ENCODE measurements at places on chromosomes 6 and 20.

DNA sequence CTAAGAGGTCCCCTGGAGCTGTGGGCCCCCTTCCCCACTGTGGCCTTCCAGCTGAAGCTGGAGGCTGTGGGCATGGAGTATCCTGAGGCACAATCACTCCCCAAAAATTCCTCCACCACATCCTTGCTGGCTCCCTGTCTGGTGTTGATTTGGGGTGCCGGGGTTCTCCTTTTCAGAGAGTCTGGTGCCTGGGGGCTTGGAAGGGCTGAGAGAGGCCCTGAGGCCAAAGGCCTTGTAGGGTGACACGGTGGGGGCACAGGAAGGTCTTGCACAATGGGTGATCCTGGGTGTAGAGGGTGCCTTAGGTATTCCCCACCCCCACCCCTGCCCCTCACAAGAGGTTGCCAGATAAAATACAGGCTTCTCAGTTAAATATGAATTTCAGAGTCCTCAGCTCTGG is 33.2 kb upstream of the VEGFA start:
- no peak for DNase-seq

- no peak for DNase-seq
Measured at GRCh38 chr6:144008120-144008811, at the start of gene PLAGL1. Gene PLAGL1, minus strand, starts transcription at chr6:144008259. Its CDS starts 60,123 bp downstream, at chr6:143948136.

- DNase-seq = no peak
Measured at GRCh38 chr6:3782876-3783832, 31.6 kb upstream of the PXDC1 start.

DNA sequence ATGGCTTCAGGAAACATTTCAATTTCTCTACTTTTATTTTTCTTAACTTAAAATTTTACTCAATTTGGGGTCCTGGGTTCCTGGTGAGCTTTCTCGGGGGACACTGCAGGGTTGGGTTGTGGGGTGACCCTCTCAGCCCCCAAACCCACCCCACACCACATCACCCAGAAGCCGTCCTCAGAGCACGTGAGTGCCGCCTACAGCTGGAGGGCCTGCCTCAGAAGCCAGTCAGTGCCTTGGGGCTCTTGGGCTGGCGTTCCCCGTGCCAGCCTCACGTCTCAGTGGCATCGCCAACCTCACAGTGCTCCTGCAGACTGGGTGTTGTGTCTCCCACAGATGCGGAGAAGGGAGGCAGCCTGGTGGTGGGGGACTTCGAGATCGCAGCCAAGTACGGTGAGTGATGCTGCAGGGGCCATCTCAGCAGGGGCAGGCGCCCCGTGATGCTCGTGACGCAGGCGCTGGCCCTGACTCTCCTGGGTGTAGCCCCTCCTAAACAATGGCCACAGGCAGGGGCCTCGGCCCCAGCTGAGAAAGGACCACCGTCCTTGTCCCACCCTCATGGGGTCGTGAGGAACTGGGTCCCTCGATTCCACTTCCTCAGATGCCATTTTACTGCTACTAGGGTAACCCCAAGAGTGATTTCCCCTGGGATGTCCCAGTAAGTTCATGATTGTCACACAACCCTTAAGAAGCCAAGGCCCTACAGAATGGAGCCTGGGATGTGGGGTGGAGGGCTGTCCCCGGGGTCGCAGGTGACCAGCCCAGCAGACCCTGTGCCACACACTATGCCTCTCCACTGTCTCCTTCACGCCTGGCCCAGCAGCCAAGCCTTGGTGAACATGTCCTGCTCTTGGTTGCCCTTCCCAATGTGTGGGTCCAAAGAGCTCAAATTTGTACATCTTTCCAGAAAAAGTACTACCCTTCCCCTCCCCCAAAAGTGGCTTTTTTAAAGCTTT is 23.8 kb upstream of the PYGB start:
- no peak for DNase-seq

DNA sequence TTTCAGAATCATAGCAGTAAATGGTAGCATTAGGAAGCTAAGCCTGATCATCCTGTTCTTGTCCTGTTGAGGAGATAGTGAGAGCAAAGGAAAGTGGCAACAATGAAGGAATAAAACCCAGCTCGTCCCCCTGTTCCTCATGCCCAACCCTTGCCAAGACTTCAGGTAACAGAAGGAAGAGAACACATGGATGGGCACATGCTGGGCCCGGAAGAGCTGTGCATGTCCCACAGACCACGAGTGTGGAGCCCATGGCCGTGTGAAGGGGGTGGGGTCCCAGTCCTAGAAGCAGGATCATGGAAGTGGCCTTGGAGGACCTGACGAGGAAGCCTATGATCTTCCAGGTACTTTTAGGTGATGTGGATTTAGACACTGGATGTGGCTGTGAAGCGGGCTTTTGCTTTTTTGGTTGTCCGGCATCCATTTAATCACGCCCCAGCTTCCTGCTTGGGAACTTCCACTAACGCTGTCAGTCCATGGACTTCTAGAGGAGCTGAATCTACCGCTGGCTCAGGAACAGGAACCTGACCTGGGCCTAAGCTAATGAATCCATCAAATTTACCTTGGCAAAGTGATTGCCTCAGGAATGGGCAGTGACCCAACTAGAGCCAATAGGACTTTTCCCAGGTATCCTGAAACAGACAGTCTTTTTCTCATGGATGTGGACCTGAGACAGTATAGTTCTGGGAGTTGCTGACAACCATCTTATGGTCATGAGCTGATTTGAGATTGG is 79.3 kb upstream of the ARMC2 start:
- DNase-seq = no peak

DNA sequence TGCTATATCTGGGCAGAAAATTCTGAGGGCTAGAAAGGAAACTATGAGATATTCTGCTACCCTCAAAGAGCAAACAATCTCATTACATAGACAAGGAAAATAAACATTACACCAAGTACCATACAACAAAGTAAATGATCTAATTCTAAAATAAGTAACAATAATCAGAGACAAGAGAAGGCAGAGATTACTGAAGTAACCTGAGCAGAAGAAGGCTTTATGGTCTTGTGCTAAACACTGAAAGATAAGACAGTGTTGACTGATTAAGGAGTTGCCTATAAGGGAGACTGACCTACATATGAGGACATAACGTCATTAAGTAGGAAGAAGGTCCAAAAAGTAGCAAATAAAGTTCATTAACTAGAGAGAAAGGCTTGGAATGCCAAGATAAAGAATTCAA is 134.2 kb downstream of the MTFR2 start:
- no peak for DNase-seq

- no peak for DNase-seq
Measured at GRCh38 chr6:107114213-107114925, 946 bp downstream of the BEND3 start.

DNA sequence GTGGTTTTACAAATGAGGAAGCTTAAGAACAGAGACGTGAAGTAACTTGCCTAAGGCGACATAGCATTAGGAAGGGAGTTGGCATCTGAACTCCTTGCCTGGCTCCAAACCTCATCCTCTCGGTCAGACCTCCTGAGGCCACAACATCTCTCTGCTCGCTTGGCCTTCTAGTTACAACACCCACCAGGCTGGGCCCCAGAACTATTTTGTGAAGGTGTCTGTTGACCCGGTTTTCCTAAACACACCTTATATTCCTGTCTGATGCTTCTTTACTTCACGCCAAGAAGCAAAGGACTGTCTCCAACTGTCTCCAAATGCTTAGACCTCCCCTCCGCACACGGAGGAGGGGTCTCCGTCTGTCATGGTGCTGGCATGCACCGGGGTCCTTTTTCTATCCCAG is 326.6 kb downstream of the THBS2 start:
- no peak for DNase-seq

DNA sequence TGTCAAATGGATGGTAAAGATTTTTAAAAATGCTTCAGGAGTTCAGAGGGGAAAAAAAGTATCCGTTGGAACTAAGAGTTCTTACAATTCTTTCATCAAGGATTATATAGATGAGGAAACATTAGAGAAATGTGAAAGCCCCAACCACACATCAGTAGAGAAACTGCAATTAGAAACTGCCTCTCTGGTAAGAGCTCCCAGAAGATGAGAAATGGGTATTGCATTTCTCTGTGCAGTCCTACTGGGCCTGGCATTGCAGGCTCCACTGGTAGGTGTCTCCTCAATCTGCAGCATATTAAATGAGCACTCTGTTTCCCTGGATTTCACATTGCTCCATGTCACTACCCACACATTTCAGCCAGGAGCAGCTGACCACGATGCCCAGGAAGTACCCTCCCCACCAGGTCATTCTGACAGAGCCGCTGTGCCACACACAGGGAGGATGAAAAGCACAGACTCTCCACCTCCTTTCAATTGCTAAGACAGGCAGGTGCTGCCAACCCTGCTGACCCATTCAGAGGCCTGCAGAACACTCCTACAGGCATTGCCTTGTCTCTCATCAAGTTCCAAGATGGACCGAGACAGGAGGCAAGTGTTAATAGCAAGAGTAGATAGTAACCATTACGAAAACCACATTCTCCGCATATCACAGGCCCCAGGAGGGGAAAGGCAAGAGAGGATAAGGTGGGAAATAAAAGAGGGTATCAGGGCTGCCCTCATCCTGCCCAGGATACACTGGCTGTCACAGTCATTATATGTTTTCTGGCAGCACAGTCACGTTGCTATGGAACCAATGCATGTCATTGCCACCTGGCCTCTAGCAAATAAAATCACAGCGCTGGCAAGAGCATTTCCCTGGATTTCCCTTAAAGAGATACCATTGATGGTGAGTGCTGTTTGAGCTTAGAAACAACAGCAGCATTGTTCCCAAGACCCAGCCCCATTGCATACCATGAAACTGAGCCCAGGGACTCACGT is 241.7 kb downstream of the ATXN1 start:
- no peak for DNase-seq

DNA sequence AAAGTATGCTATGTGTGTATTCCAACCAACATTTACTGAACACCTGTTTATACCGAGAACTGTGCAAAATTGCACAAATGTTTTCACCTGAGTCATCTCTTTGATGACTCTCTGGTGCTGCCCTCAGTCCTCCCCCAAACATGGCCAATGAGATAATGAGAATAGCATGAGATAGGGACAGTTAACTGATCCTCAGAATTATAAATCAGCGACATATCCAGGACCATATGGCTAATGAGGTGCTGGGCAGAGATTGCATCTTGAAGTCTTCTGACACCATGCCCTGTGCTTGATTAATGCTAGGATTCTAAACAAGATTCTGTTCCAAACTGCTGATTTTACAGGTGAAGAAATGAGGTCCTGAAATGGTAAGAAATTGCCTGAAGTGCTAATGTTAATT is 13.0 kb downstream of the CLVS2 start:
- DNase-seq = no peak

DNA sequence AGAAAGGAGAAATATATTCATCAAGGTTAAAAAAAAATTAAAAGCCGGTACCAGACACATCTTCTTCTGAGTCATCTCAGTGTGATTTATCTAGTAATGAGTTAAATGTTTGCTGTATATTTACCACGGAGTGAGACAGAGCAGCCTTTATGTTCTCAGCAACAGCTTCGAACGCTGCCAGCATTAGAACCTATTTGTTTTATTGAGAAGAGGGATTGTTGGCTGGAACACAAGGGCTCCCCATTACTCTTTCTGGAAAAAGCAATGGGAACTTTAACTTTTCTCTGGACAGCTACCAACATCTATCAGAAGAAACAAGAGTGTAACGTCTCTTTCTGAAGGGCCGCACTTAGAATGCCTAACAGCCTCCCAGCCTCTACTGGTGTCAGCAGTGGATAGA is 105.3 kb upstream of the TAB2 start:
- no peak for DNase-seq

- no peak for DNase-seq
Measured at GRCh38 chr20:2137552-2138201, 36.0 kb downstream of the STK35 start.

GRCh38 chr20:24589815-24590177 is 120.4 kb downstream of the SYNDIG1 start:
- no peak for DNase-seq

- no peak for DNase-seq
Measured at GRCh38 chr6:136491754-136492153, 58.5 kb downstream of the MAP7 start.

GRCh38 chr6:142321451-142321850 is 19.6 kb downstream of the ADGRG6 start:
- no peak for DNase-seq

DNA sequence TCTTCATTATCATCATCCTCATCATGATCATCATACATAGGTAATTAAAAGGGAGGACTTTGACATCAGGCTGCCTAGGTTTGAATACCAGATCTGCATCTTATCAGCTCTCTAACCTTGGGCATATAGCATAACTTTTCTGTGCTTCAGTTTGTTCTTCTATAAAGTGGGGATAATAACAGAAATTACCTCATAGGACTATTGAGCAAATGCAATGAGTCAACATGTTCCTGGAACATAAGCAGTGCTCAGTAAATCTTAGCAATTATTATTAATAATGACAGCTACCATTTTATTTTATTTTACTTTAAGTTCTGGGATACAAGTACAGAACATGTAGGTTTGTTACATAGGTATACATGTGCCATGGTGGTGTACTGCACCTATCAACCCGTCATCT is 7.2 kb downstream of the C20orf202 start:
- no peak for DNase-seq

DNA sequence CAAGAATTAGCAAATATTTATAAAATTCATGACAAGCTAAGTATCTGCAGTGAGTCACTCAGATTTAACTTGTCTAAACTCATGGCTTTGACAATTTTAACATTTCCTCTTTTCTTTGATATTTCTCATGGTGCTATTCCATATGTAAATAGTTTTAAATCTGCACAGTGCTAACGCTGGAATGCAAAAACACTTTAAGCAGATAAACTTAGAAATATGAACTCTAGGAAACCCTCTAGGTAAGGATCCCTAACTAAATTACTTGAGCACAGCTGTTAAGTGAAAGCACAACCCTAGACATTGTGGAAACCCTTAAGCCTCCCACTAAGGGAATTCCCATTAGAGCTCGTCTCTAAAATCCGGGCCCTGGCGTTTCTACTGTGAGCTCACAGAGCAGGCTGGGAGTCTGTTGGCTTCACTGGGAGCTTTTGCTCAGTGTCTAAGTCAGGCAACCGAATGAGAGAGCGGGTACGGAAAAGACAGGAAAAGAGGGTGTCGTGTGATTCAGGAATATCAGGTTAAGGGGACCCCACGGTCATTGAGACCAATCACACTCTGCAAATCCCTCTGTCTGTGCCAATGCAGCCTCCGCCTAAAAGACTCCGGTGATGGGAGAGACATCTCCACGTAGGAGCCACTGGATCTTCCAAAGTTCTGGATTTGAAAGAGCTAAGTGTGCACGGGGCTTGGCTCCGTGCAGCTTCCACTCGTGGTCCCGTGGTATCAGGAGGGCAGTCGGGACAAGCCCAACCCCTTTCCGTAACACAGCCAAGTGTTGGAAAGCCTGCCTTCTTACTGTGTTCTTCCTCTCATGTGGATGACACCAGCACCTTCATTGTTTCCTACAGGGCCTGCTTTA is 112.3 kb upstream of the RPS6KA2 start:
- no peak for DNase-seq

- no peak for DNase-seq
Measured at GRCh38 chr6:75931011-75931680, 141.3 kb downstream of the IMPG1 start.
